ENCODE measurements at places on chromosomes 1 and 21. TPM values are rescaled to one million over a fixed set of nuclear protein-coding genes. Genes with fewer than 3 reads are reported as not detected.

GPR37L1 gene
- total RNA-seq, result not detected

RGS2 gene
- total RNA-seq, result 9.9 TPM

CRB1 gene
- under 0.01 TPM for total RNA-seq

CENPF gene
- total RNA-seq, result 47.7 TPM

TFF2 gene
- total RNA-seq, result not detected

LCE1C gene
- not detected for total RNA-seq

LMX1A gene
- under 0.01 TPM for total RNA-seq

C1orf216 gene
- 11.8 TPM for total RNA-seq

LCE3D gene
- total RNA-seq, result not detected

NTMT2 gene
- not detected for total RNA-seq

TNFSF4 gene
- 0.73 TPM for total RNA-seq

CFHR5 gene
- total RNA-seq, result not detected
